ENCODE measurements at places on chromosomes 4 and X. TPM values are rescaled to one million over a fixed set of nuclear protein-coding genes. Genes with fewer than 3 reads are reported as not detected.

DNA sequence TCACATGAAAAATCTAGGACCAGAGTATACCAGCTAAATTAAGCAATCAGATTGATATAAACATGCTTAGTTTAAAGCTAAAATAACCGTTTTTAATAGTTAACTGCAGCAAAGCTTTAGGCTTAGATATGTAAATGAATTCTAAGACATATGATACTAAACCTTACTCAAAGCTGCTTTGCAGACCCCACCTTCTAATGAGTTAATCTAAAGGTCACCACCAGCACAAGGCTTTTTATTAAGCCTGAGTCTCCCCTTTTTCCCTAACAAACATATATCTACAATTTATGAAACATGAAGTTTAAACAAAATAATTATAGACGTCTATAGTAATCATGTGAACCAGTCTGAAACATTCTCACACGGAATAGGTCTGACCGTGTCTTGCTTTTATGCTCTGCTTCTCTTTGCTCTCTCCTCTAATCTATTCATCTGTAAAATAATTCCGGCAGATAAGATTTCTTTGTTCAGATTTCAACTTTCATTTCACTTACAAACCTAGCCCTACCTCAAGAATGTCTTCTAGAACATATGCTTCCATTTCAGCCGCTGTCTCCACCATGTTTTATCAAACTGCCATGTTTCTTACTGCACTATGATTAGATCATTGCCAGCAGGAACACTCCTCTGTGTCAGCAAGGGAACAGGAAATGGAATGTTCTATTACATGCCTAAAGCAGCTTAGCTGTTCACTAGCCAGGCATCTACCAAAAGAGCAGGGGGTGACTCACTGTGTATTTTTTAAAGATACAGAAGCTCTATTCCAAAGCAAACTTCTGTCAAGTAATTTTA is 35.9 kb downstream of the ANKRD17 start:
- H3K4me1 ChIP-seq: no peaks in the 10 kb centered on the region
- H3K27ac ChIP-seq: no peak overlapping the region
- no peaks in the 10 kb centered on the region for H3K36me3 ChIP-seq
- DNase-seq: peak; percentile 53

The SRPX gene
- 1.2 TPM for total RNA-seq

The SATL1 gene
- total RNA-seq: not detected

The PSAPL1 gene
- not detected for total RNA-seq

DNA sequence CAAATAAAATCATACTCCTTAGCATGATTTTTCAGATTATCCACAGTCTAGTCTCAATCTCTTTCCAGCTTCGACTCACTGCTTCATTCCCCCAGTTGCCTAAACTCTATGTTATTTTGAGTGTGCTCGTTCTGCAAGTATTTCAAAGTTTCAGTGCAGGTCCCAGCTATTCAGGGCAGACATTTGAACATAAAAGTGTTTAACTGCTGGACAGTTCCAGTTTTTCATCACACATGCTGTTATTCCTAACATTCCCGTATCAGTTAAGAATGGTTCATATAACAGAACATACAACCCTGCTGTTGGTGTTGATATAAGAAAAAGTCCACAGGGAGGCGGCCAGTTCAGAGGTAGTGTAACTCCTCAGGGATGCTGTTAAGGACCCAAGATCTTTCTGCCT is 113.3 kb downstream of the SLIT2 start:
- no peak overlapping the region for H3K4me3 ChIP-seq
- no peaks in the 10 kb centered on the region for H3K27me3 ChIP-seq
- DNase-seq: no peak
- no peaks in the 10 kb centered on the region for H3K4me1 ChIP-seq
- H3K36me3 ChIP-seq: no peaks in the 10 kb centered on the region
- H3K27ac ChIP-seq: no peak overlapping the region

GRCh38 chr4:153651587-153651986 is 32.5 kb upstream of the TLR2 start:
- H3K4me3 ChIP-seq: no peak overlapping the region
- H3K4me1 ChIP-seq: peaks cover 8% of the 10 kb centered on the region
- no peak for DNase-seq
- no peaks in the 10 kb centered on the region for H3K36me3 ChIP-seq
- no peak overlapping the region for H3K27ac ChIP-seq

DNA sequence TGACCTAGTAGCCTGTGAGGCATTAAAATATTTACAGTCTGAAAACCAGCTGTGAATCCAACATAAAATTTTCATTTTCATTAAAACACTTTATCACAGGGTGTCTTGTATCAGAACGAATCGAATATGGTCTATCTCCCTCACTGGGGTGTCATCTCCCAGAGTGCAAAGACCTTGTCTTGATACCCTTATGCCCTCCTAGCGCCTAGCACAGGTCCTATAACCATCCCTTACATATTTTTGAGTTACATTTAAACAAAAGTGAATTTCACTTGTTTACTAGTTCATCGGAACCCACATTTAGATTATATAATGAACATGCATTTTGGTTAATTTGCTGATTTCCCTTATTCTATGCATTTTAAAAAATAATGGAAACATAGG is 14.0 kb downstream of the DIPK2B start:
- H3K4me1 ChIP-seq: peaks cover 11% of the 10 kb centered on the region
- peak overlapping the region; percentile 75 for H3K4me3 ChIP-seq
- no peak for DNase-seq
- H3K36me3 ChIP-seq: peaks cover 13% of the 10 kb centered on the region
- peaks cover 23% of the 10 kb centered on the region for H3K27me3 ChIP-seq
- H3K27ac ChIP-seq: no peak overlapping the region

DNA sequence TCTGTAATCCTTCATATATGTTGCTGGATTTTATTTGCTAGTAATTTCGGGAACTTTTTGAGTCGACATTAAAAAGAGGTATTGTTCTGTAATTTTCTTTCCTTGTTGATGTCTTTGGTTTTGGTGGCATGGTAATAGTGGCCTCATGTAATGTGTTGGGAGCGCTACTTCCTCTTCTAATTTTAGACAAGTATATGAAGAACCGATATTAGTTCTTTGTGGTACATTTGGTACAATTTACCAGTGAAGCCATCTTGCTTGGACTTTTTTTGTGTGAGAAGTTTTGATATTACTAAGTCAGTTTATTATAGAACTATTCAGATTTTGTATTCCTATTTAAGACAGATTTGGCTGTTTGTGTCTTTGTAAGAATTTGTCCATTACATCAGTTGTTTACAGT is 669.2 kb upstream of the AADAT start:
- H3K27me3 ChIP-seq: no peaks in the 10 kb centered on the region
- no peak overlapping the region for H3K27ac ChIP-seq
- no peak overlapping the region for H3K4me3 ChIP-seq
- DNase-seq: no peak
- H3K36me3 ChIP-seq: no peaks in the 10 kb centered on the region

DNA sequence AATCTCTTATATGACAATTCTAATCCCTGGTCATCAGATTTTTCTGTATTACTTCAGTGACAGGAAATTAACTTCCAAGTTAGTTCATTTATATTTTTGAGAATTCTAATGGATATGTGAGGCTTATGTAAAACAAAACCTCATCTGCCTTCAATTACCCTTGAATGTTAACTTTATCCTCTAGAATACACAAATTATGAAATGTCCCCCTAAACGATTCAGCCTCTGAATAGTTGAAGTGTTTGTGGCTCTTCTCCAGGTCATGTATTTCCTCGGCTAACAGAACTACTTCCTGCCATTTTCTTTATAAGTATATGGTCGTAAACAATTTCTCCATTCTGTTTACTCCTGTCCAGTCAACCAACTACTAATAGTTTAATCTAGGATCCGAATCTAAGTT is 401.3 kb downstream of the PCDH10 start:
- no peak overlapping the region for H3K4me3 ChIP-seq
- H3K36me3 ChIP-seq: no peaks in the 10 kb centered on the region
- H3K27me3 ChIP-seq: no peaks in the 10 kb centered on the region
- no peaks in the 10 kb centered on the region for H3K4me1 ChIP-seq
- DNase-seq: no peak

DNA sequence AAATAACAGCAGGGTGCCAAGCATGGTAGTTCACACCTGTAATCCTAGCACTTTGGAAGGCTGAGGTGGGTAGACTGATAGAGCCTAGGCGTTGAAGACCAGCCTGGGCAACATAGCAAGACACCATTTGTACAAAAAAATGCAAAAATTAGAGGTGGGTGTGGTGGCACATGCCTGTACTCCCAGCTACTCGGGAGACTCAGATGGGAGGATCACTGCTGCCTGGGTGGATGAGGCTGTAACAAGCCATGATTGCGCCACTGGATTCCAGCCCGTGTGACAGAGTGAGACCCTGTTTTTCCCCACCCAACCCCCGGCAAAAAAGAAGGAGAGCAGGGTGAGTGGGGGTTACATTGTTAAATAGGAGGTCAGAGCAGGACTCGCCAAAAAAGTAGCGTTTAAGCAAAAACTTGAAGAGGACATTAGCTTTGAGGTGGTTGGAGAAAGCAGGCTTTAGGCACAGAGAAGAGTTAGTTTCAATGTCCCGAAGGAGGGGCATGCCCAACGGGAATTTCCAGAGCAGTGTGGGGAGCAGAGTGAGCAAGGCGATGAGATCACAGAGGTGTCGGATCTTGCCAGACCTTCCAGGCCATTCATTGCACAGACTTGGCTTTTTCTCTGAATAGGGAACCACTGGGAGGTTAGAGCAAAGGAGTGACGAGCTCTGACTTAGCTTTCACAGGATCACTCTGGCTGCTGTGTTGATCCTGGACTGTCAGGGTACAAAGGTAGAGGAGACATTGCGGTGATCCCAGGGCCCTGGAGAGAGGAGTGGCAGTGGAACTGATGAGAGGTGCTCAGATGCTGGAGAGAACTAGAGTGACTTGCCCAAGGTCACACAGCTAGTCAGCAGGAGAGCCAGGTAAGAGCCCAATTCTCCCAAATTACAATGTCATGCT is 70.6 kb downstream of the TRAPPC11 start:
- no peak for DNase-seq
- H3K27me3 ChIP-seq: no peaks in the 10 kb centered on the region
- H3K27ac ChIP-seq: no peak overlapping the region

The MAGEA2 gene
- not detected for total RNA-seq

DNA sequence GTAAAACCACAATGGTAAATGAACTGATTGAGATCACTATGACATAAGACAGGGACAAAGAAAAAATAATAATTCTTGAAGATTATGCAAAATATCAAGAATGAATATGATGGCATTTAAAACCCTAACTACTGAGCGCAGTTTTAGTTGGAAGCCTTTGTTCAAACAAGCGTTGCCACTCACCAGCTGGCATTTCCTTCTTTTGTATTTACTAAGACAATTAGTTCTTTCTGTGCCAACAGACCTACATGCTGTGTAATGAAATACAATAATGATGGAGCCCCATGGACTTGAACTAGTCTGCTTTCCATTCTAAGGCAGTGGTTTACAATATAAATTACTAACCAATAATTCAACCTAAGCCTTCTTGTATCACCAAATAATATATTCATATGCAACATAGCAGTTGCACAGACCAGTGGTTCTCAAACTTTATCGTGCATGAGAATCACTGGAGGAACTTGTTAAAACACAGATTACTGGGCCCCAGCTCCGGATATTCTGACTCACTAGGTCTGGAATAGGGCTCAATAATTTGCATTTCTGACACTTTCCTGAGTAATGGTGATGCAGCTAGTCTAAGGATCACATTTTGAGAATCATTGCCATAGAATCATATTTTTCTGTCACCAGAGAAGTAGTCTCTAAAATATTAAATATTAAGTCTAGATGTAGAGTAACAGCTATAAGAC is 196.4 kb upstream of the MAGEB18 start:
- no peak overlapping the region for H3K27ac ChIP-seq
- no peaks in the 10 kb centered on the region for H3K36me3 ChIP-seq
- H3K27me3 ChIP-seq: no peaks in the 10 kb centered on the region
- no peaks in the 10 kb centered on the region for H3K4me1 ChIP-seq

The CCNA2 gene
- total RNA-seq: 32.6 TPM

GRCh38 chr4:602559-602942 is 22.8 kb upstream of the PDE6B start:
- H3K36me3 ChIP-seq: no peaks in the 10 kb centered on the region
- peak; percentile 68 for DNase-seq
- H3K27me3 ChIP-seq: peaks cover 13% of the 10 kb centered on the region
- H3K4me3 ChIP-seq: no peak overlapping the region
- H3K4me1 ChIP-seq: no peaks in the 10 kb centered on the region

GRCh38 chr4:153785910-153786721 is 2.8 kb downstream of the SFRP2 start:
- H3K4me3 ChIP-seq: no peak overlapping the region
- H3K4me1 ChIP-seq: peaks cover 14% of the 10 kb centered on the region

- H3K4me3 ChIP-seq: no peak overlapping the region
- H3K4me1 ChIP-seq: no peaks in the 10 kb centered on the region
- no peak overlapping the region for H3K27ac ChIP-seq
- no peaks in the 10 kb centered on the region for H3K36me3 ChIP-seq
- DNase-seq: no peak
- peaks cover 49% of the 10 kb centered on the region for H3K27me3 ChIP-seq
Measured at GRCh38 chrX:72001471-72001870, 90.8 kb downstream of the NHSL2 start.

GRCh38 chr4:185532795-185533324 is 2.4 kb downstream of the PDLIM3 start:
- peaks cover 15% of the 10 kb centered on the region for H3K27me3 ChIP-seq
- DNase-seq: no peak
- H3K4me3 ChIP-seq: no peak overlapping the region

DNA sequence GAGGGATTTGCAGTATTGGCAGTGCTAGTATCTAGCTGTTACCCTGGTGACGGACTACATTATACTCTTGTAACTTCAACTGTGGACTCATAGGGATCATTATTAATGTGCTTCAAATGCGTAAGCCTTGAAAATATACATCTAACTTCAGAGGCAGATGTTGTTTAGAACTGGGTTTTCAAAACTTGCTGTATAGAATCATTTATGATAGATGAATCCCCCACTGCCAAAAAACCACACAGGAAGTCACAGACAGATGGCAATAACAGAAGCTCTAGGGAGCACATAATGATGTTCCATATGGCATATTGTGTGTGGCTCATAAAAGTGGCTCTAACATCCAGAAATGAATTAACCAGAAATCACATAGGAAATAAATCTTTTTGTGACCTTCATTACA is 62.3 kb upstream of the RELL1 start:
- no peaks in the 10 kb centered on the region for H3K36me3 ChIP-seq
- no peak overlapping the region for H3K4me3 ChIP-seq
- H3K4me1 ChIP-seq: no peaks in the 10 kb centered on the region
- no peak overlapping the region for H3K27ac ChIP-seq

- H3K27me3 ChIP-seq: no peaks in the 10 kb centered on the region
- no peaks in the 10 kb centered on the region for H3K36me3 ChIP-seq
- no peak overlapping the region for H3K27ac ChIP-seq
- H3K4me3 ChIP-seq: no peak overlapping the region
- DNase-seq: no peak
- no peaks in the 10 kb centered on the region for H3K4me1 ChIP-seq
Measured at GRCh38 chr4:89469930-89470375, 162.4 kb upstream of the GPRIN3 start.

- H3K27me3 ChIP-seq: no peaks in the 10 kb centered on the region
- DNase-seq: no peak
- no peaks in the 10 kb centered on the region for H3K4me1 ChIP-seq
- no peaks in the 10 kb centered on the region for H3K36me3 ChIP-seq
- H3K4me3 ChIP-seq: no peak overlapping the region
Measured at GRCh38 chrX:38939067-38939466, 137.8 kb downstream of the MID1IP1 start.

The ITM2A gene
- total RNA-seq: 25.7 TPM

Data from Calu3 (cell line).